A375 (cell line): ENCODE measurements at places on chromosomes 11 and 22. TPM values are rescaled to one million over a fixed set of nuclear protein-coding genes. Genes with fewer than 3 reads are reported as not detected.

Gene OR5AK2
- not detected in 2 replicates for total RNA-seq

Gene KDELR3
- total RNA-seq, result 15.7 and 19.6 TPM in 2 replicates

Gene GRIK4
- not detected in 2 replicates for total RNA-seq

Gene GLYATL2
- 0.66 and 1.4 TPM in 2 replicates for total RNA-seq
